ENCODE measurements at places on chromosomes 16 and 17.

- no peak for DNase-seq
Measured at GRCh38 chr16:86843812-86844211, 265.5 kb downstream of the FOXL1 start.

GRCh38 chr16:56747486-56748045, 17.6 kb downstream of the NUP93 start:
- DNase-seq = no peak

- DNase-seq = no peak
Measured at GRCh38 chr17:78789663-78790181, 7.6 kb upstream of the CYTH1 start.

- DNase-seq = no peak
Measured at GRCh38 chr17:51933647-51934046, 224.9 kb downstream of the CA10 start.

GRCh38 chr17:79874329-79874981, 35.2 kb upstream of the CBX4 start:
- no peak for DNase-seq

DNA sequence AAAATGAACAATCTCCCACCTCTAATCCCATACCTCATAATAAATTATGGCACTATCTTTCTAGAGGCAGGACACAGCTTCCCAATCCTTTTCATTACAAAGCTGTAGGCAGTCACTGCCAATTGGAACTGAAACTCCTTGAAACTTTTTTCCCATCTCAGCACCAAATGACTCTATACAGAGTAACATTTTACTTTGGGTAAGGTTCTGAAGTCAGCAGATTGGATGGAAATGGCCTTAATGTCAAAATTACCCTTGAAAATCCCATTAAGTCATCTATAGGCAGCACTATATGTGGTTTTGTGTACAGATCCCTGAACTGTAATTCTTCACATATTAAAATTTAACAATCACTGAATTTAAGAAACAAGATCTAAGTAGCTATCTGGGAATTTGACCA, 30.3 kb upstream of the CORO6 start:
- DNase-seq = no peak

DNA sequence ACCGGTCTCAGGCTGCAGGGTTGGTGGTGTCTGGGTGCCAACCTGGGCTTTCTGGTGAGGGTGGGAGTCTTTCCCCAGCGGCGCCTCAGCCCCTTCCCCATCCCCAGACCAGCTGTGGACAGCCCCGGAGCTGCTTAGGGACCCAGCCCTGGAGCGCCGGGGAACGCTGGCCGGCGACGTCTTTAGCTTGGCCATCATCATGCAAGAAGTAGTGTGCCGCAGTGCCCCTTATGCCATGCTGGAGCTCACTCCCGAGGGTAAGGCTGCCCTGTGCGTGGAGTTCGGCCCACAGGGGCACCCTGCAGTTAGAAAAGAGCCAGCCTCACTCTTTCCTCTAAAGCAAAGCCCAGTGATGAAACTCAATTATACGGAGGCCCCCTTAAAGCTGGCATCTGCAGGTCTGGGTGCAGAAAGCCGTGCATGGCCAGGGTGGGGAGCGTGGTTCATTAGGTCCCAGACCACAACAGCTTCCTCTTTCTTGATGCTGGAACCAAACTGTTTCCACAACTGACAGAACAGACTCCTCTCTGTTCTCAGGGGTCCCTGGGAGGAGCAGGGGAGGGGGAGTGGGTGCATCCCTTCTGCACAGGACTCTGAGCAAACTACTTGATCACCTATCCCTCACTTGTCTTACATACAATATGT, 10.7 kb downstream of the GUCY2D start:
- no peak for DNase-seq

DNA sequence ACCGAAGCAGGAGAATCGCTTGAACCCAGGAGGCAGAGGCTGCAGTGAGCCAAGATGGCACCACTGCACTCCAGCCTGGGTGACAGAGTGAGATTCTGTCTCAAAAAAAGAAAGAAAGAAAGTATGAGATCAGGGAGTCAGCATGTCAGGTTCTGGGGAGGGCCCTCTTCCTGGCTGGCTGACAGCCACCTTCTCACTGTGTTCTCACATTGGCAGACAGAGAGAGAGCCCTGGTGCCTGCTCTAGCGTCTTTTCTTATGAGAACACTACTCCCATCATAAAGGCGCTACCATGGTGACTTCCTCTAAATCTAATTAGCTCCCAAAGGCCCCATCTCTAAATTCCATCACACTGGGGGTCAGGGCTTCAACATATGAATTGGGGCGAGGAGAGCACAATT, 27.6 kb upstream of the RBBP6 start:
- DNase-seq = no peak

DNA sequence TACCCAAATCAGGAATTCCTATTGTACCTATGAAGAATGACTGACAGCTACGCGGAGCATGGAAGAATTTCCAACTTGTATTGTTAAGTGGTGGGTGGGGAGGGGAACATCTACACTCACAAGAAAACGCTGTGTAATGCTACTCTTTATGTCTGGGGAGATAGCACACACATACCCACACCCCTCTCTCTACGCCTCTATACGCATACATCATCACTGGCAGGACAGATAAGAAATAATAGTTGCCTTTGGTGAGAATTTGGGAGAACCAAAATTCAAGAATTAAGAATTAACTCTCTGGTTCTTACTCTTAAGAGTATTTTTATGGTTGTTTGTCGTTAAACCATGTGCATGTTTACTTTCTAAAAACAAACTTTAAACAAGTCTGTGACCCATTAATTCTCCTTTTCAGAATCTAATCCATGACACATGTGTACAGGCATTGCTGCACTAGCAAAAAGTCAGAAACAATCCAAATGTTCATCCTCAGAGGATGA, 33.9 kb downstream of the CREBBP start:
- no peak for DNase-seq
